ENCODE measurements at places on chromosomes 5 and 9.

- no peaks in the 10 kb centered on the region for H3K36me3 ChIP-seq
- H3K4me1 ChIP-seq: no peaks in the 10 kb centered on the region
- no peak overlapping the region for H3K4me3 ChIP-seq
Observed at GRCh38 chr5:59326596-59326995, 566.9 kb downstream of the PDE4D start.

DNA sequence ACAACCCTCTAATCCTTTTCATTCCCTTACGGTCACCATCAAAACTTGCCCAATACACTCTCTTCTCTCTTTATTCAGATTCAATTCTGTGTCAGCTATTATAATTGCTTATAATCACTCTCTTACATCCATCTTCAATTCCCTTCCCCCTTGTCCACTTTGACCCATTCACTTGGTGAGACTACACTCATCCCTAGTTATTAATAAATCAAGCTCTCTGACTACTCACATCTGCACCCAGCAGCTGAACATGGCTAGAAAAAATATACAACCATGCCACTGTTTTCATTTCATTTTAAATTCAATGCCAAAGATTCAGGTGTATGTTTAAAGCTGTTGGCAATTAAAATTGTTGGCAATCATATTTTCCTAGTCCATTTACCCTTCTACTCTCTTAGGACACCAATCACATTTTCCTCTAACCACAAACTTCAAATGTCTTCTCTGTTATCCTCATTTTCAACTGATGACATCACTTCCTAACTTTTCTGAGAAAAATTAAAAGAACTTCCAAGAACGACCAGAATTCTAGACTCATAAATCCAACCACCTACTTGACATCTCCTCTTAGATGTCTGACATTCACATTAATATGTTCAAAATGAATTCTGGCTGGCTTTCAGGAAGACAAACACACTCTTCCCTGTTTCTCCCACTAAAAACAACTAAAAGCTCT lies 5.5 kb downstream of the C5orf15 start:
- no peak overlapping the region for H3K4me3 ChIP-seq
- no peaks in the 10 kb centered on the region for H3K27me3 ChIP-seq
- peak; percentile 91 for DNase-seq
- peaks cover 6% of the 10 kb centered on the region for H3K36me3 ChIP-seq
- H3K4me1 ChIP-seq: peaks cover 22% of the 10 kb centered on the region

DNA sequence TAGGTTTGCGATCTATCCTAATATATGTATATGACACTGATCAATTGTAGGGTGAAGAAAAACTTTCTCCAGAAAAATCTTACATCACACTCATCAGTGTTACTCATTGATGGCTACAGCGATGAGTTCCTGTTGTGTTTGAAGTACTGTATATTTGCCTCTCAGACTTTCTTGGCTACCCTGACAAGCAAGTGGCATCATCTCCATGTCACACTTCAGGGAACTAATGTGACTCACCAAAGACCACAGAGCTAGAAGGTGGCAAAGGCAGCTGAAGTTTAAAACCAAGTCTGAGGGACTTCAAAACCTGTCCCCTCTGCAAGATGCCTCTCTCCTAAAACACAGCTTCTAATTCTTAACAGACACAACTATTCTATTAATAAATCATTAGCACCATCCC lies 451.4 kb downstream of the CTNND2 start:
- H3K27ac ChIP-seq: no peak overlapping the region
- DNase-seq: no peak
- no peaks in the 10 kb centered on the region for H3K4me1 ChIP-seq
- H3K27me3 ChIP-seq: no peaks in the 10 kb centered on the region

DNA sequence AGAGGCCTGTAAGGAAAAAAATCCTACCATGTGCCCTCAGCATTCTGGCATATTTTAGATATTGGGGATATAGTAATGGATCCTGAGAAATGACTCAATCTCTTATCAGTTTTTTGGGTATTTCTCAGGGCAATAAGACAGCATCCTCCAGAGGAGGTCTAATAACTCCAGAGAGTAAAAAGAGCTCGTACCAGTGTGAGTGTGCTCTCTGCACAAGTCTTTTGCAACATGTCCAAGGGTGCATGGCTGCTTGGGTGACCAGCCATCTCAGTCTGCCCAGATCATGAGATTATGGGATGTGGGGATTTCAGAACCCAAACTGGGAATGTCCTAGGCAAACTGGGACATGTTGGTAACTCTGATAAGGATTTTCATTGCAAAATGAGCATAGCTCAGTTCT lies 15.3 kb downstream of the ASPN start:
- H3K27ac ChIP-seq: no peak overlapping the region
- no peaks in the 10 kb centered on the region for H3K36me3 ChIP-seq
- no peaks in the 10 kb centered on the region for H3K27me3 ChIP-seq
- no peak overlapping the region for H3K4me3 ChIP-seq
- H3K4me1 ChIP-seq: peaks cover 7% of the 10 kb centered on the region
- no peak for DNase-seq

DNA sequence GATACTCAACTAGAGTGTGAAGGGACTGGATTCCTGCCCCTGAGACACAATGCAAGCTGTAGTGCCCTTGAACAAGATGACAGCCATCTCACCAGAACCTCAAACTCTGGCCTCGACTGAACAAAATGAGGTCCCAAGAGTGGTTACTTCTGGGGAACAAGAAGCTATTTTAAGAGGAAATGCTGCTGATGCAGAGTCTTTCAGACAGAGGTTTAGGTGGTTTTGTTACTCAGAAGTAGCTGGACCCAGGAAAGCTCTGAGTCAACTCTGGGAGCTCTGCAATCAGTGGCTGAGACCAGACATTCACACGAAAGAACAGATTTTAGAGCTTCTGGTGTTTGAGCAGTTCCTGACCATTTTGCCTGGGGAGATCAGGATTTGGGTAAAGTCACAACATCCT lies 2.4 kb downstream of the ZNF483 start:
- peak; percentile 4 for DNase-seq
- H3K27me3 ChIP-seq: no peaks in the 10 kb centered on the region
- H3K4me3 ChIP-seq: no peak overlapping the region
- peaks cover 8% of the 10 kb centered on the region for H3K4me1 ChIP-seq

DNA sequence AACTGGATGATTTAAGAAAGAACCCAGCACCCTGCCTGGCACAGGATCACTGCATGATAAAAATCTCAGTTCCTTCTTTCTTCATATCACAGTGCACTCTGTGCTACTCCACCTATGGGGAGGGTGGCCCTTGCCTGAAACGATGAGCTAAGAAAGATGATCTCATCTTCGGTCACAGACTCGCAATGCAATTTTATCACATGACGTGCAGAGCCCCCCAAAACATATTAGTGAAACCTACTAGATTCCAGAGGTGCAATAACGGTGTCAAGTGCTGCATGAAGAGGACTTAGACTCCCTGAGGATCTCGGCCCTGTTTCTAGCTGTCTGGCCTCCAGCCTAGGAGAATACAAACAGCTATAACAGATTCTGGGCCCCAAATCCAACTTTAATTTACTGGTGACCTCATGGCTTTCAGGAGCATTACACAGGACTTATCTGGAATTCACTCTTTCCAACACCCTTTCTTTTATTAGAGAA lies 104.0 kb downstream of the EBF1 start:
- no peaks in the 10 kb centered on the region for H3K36me3 ChIP-seq
- peaks cover 3% of the 10 kb centered on the region for H3K4me1 ChIP-seq
- H3K27ac ChIP-seq: no peak overlapping the region
- no peak for DNase-seq

DNA sequence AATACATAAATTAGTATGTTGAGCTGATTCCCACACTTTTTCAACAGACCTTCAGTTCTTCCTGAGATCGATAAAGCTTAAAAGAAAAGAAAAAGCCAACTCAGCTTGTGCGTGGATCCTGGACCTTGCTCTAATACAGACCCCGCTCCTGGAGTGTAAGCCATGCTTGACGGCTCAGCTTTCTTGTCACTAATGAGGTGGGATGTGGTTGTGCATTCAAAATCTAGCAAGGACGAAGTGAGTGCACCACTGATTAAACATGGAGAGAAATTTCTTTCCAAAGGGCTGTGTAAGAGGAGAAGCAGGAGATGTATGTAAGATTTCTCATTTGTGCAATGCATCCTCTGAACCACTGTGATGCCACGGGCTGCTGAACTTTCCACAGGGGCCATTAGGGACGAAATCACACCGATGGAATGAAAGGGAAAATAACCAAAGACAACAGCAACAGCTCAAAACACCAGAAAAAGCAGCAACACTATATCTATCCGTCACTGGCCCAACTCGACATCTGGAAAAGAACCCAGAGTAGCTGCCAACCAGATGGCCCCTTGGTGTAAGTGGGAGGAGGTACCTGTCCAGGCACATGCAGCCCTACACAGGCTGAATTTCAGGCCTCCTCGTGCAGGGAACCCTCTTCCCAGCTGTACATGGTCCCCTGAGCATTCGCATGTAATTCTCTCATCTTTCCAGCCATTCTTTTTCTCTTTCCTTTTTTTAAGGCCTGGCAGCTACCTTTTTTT lies 178.9 kb downstream of the SREK1 start:
- no peak for DNase-seq
- H3K36me3 ChIP-seq: no peaks in the 10 kb centered on the region
- no peak overlapping the region for H3K27ac ChIP-seq
- H3K4me3 ChIP-seq: no peak overlapping the region

- H3K4me3 ChIP-seq: no peak overlapping the region
- H3K4me1 ChIP-seq: peaks cover 12% of the 10 kb centered on the region
- no peak overlapping the region for H3K27ac ChIP-seq
- H3K27me3 ChIP-seq: peaks cover 10% of the 10 kb centered on the region
- DNase-seq: peak; percentile 34
- H3K36me3 ChIP-seq: no peaks in the 10 kb centered on the region
Observed at GRCh38 chr9:95499847-95500246, 16.9 kb downstream of the PTCH1 start.

DNA sequence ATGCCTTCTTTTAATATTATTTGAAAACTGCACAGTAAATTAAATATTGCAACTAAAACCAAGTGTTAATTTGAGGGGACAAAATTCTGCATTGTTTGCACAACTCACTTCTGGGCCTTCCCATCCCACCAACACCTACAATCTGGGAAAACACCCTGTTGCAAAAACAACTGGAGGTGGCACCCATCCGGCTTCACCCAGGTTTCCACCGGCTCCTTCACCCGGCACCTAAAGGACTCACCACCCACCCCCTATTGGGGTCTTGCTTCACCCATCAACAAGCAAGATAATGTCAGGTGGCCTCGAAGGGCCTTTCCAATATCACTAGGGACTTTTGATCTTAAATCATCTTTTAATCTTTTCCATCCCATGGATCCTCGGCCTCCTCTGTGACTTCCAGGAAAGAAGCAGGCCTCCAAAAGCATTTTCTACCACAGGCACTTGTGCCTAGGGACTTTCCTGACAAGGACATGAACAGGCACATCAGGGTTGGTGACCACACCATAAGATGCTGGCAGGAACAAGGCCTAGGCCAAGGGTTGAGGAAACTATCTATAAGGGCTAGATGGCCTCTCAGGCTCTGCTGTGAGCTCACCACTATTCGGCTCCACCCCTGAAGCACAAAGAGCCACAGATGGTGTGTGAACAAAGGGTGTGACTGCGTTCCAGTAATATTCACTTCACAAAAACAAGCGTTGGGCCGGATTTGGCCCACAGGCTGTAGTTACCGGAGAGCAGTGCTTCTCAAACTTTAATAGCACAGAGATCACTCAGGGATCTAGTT lies 205.1 kb downstream of the AUH start:
- H3K4me3 ChIP-seq: no peak overlapping the region
- H3K4me1 ChIP-seq: peaks cover under 1% of the 10 kb centered on the region
- no peaks in the 10 kb centered on the region for H3K27me3 ChIP-seq
- no peaks in the 10 kb centered on the region for H3K36me3 ChIP-seq

DNA sequence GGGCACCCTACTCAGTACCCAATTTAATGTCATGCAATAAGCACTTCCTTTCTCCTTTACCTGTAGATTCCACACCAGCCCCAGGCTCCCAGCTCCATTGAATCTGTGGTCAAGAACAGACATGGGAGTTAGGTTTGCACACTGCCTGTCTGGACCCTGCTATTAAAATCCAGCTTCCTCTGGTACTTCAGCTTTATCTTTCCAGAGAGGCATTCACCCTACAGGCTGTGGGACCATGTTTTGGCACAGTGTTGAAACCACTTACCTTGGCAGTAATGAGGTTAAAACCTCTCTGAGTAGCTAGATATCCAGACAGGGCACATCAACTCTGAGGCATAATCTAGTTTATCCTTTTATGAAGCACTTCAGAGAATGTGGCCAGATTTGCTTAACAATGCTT lies 191.5 kb upstream of the PCSK5 start:
- H3K4me3 ChIP-seq: no peak overlapping the region
- no peak for DNase-seq
- H3K27me3 ChIP-seq: peaks cover 2% of the 10 kb centered on the region
- H3K4me1 ChIP-seq: no peaks in the 10 kb centered on the region
- H3K27ac ChIP-seq: no peak overlapping the region

DNA sequence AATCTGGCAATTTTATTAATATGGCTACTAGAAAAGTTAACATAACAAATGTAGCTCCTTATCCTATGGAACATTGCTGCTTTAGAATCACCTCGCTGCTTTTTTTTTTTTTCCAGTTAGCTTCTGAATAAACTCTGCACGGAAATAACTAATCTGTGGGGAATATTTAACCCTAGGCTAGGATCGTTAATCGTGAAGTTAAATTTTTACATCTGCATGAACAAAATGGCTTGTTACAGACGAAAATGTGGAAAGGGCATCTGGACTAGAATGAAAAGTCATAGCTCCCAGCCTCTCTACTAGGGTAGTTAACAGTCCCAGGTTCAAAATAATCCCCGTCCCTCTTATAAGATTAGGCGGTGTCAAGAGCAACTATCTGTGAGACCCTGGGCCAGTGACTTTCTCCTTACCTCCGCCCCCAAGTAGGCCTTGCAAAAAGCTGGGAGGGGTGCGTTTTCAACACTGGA lies 470 bp upstream of the SLC22A5 start:
- no peaks in the 10 kb centered on the region for H3K27me3 ChIP-seq
- H3K4me3 ChIP-seq: peak overlapping the region; percentile 71
- H3K36me3 ChIP-seq: no peaks in the 10 kb centered on the region
- peaks cover 18% of the 10 kb centered on the region for H3K4me1 ChIP-seq

DNA sequence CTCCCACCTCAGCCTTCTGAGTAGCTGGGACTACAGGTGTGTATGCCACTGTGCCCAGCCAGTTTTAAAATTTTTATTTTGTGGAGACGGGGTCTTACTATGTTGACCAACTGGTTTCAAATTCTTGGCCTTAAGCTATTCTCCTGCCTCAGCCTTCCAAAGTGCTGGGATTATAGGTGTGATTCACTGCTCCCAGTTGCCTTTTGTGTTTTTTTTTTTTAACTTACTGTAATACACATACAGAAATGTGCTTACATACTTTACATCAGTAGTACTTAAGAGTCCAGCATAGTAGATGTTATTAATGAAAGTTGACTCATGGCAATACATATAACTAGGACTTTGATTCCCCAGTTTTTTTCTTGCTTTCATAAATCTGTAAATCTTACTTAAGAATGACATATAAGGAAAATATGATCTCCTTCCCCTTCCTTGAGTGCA lies 4.7 kb downstream of the MAN2A1 start:
- H3K4me3 ChIP-seq: no peak overlapping the region
- peak; percentile 70 for DNase-seq
- peak overlapping the region; percentile 2 for H3K27ac ChIP-seq
- H3K36me3 ChIP-seq: no peaks in the 10 kb centered on the region
- H3K27me3 ChIP-seq: no peaks in the 10 kb centered on the region

Data from astrocyte (in vitro differentiated cells and primary cell).